ENCODE measurements at places on chromosomes 1 and 21.

DNA sequence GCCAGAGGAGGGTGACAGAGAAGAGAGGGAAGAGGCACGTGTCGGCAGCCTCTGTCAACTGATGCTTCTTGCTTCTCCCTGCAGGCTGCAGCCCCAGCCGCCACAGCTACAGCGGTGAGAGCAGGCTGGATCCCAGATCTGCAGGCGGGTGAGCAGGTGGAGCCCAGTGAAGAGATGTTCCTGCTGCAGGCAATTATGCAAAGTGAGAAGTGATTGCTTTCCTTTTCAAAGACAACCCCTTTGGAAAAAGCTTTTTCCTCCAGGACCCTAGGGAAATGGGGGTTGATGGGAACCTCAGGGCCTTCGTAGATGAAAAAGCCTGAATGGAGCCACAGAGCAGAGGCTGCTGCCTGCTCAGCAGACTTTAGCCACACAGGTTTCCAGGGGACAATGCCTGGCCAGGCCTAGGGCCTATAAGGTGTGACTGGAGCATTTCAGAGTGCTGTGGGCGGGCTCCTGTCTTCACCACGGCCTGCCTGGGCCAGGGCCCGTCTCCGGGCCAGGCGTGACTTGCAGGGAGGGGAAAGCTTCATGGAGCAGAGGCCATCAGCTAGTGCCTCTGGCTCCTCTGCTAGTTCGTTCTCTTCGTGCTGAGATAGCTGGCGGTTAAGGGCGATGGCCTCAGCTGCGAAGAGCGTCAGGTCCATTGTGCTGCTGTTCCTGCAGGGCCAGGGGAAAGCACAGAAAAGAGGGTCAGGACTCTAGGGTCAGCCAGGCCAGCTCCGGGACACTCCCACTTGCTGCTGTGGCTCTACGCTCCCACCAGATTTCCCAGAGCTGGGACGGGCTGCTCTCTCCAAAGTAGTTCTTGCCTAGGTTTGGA, 6.9 kb upstream of the KNCN start:
- DNase-seq, result no peak

DNA sequence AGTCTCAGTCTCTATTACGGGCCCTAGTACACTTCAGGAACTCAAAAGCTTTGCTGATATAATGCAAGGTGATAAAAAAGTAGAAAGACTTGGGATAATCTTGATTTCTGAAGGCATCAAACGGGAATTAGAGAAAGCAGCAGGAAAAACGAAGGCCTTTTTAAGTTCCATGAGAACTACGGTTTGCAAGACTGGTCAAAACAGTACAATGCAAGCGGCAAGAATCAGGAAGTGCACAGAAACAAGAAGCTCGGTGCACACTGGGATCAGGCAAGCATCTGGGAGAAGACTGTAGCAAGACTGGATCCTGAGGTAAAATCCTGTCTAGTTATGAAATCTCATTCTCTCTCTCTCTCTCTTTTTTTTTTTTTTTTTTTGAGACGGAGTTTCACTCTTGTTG, 28.6 kb downstream of the NTMT2 start:
- DNase-seq, result no peak

DNA sequence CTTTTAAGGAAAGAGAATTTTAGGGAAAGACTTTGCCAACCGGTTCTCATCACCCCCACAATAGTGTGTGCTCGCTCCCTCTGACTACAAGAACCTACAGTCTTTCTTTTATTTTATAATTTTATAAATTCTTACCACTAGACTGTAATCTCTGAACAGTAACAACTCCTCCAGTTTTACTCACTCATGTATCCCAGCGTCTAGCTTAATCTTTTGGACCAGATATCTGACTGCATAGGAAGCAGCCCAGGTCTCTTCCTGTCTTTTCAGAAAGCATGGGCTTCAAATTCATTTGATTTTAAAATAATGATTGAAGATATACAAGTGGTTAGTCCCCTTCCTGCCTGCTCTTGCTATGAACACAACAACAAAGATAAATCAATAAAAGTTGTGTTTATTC, 19.0 kb upstream of the DUSP10 start:
- no peak for DNase-seq

- no peak for DNase-seq
Measured at GRCh38 chr1:188154196-188154595, 1325.4 kb downstream of the PLA2G4A start.

DNA sequence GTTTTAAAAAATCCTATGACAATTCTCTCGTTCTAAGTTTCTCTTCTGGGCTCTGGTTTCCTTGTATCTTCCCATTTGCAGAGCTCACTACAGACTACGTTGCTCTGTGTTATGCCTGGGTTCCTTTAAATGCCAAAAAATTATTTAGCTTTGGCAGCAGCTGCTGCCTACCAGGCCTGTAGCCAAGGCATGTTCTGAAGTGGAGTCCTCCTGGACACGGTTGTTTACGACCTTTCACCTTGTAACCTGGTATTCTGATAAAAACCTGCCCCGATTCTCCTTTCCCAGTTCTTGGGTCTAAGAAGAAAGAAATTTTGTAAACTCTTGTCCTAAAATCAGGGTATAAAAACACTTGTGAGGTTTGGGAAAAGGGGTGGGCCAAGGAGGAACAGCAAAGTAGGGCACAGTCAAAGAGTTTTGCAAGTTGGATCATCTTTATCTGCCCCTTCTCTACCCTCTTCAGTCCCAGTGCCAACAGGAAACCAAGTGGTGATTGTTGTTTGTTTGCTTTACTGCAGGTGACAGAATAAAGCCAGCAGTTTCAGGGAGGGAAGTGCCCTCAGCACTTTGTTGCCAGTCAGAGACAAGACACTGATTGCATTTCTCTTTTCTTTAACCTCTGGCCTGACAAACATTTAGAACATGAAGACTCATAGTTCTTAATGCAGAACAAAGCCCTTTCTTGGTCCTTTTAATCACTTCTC, 3.1 kb upstream of the TXNIP start:
- peak; percentile 76 for DNase-seq

DNA sequence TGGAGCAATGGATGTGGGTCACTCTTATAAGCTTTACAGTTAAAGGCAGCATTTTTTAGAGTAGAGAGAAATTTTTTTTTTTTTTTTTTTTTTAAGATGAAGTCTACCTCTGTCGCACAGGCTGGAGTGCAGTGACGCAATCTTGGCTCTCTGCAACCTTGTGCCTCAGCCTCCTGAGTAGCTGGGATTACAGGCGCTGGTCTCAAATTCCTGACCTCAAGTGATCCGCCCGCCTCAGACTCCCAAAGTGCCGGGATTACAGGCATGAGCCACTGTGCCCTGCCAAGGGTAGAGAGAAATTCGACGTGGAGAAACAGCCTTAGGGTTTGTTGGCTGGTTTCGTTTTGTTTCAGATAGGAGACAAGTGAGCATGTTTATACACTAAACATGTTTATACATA, 594.2 kb upstream of the ADAMTS5 start:
- DNase-seq, result no peak

DNA sequence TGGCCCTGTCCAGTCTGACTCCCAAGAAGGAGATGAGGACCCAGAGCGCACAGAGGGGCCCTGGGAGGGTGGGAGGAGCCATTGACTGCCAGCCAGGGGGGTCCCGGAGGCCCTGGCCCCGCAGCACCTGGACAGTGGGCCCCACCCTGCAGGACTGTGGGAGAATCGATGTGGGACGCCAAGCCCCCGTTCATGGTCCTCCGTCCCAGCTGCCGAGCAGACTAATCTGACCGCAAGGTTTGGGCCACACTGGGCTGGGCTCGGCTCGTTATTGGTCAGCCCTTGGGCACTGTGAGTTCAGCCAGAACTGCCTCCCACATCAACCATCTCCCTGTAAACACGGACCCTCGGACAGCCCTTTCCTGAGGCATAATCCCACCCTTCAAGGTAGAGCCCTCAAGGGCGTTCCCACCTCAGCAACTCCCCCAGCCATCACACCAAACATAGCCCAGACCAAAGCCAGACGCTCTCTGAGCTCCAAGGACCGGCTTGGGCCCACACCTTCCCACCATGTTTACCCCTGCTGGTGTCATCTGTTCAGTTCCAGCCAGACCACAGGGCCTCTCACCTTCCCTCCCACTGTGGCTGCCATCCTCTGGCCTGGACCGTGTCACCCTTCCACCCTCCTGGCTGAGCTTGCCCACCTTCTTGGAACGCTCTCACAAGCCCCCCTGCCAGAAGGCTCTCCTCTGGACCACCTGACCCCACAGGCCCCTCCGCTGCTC, 16.2 kb upstream of the POFUT2 start:
- DNase-seq, result no peak

GRCh38 chr1:58469016-58469415, 77.5 kb downstream of the OMA1 start:
- no peak for DNase-seq

GRCh38 chr1:66415866-66416265, 118.1 kb upstream of the SGIP1 start:
- no peak for DNase-seq
